Posterior vena cava (tissue), 2 donors: ENCODE measurements at places on chromosomes 11 and 22. TPM values are rescaled to one million over a fixed set of nuclear protein-coding genes. Genes with fewer than 3 reads are reported as not detected.

DNA sequence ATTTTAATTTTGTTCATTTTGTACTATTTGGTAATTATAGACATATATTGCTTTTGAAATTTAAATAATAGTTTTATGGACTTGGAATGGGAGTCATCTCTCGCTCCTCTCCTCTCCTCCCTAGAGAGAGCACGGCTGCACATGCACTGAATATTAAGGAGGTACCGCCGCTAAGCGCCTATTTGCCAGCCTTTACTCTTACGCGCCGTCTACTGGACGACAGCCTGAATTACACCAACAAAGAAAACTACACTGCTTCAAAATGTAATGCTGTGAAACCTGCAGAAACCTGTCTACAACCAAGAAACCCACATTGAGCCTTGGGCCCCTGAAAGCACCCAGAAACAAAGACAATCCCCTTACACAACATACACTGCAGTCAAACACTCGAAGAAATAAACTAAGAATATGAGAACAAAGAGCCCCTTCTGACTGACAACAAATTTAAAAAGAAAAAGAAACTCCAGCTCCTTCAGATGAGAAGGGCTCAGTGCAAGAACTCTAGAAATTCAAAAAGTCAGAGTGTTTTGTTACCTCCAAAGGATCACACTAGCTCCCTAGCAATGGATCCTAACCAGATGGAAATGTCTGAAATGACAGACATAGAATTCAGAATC lies 737.2 kb downstream of the LRRC4C start:
- no peak for DNase-seq

GRCh38 chr11:35302398-35302797 lies 117.0 kb downstream of the SLC1A2 start:
- DNase-seq: no peak

GRCh38 chr11:19723572-19724342 lies 11.1 kb downstream of the NAV2 start:
- DNase-seq: no peak

DNA sequence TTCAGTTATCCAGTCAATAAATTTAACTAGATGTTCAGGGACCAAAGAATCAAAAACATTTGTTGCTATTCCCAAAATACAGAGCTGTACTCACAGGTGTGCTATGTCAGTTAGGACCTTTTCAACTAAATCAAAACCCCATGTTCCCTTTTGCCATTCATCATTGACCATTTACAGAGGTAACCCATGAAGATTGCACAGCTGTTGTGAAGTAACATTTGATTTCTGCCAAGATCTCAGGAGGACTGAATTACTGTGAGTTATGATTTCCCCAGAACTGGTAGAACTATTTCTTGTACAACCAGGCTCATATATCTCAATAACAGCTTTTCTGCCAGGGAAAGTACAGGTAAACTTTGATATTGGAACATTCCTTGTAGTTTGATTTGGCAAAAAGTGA lies 131.1 kb upstream of the FIBIN start:
- DNase-seq: no peak

- no peak for DNase-seq
Measured at GRCh38 chr22:49481659-49482399, 345.8 kb downstream of the BRD1 start.

DNA sequence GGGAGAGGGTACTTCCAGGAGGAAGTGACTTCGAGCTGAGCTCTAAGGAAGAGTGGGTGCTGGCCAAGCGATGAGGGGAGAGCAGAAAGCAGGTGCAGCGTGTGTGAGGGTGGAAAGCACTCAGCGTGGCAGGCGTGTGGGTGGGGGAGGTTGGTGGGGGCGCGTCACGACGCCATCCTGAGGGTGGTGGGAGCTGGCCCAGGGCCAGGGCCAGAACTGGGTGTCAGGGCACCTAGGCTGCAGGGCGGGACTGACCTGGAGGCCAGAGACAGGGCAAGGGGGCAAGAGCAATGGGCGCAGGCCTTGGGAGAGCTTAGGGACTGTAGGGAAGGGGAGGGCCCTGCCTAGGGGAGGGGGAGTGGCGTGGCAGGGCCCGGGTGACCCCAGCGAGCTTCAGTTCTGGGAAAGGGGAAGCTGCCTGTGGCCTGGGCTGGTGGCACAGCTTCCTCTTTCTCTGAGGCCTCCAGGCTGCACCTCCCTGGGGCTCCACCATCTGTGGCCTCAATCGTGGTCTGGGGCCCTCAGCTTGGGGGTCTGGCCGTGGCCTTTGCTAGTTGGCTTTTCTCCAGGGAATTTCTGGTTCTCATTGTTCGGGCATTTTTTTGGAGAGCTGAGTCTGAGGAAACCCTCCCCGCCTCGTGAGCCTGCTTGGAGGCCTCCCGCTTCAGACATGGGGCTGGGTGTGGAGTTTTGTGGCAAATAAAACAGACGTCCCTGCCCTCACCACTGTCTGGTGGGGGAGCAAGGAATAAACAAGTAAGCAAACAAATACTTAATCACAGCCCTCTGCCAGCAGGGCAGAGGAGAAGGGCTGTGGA lies 8.9 kb downstream of the RELT start:
- peak; percentile 93 for DNase-seq

DNA sequence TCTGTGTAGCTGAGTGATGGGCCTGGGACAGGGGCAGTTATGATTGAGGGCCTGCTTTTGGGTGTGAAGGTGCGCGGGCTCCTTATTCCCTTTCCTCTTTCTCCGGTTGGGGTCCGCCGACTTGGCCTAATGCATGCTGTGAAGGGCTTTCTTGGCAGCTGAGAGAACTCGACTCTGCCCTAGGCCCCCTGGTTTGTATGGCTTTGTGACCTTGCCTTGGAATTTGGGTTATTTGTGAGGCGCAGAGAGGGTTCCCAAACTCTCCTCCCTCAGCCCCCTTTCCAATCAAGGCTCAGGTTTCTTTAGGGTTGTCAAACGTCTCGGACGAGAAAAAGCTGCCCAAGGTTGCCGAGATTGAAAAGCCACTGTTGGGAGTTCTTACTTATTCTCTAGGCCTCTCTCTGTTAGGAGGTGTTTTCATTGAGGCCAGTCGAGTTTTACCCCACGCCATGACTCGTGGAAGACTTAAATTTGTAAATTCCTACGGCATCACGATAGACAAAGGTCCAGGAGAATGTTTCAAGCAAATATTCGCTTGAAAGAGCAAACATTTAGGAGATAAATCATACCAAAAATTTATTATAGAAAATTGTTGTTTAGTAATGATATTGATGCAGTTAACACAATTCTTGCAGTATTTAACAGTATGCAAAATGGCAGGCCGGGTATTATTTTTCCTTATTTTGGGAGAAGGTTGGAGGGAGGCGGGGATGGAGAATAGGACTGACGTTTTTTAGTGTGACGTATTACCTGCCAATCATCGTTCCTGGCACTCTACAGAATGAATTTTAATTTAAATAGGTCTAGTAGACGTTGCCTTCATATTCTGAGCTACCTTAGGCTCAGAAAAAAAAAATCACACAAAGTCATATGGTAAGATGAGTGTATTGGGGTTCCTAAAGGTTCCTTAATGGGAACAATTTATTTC lies 689 bp downstream of the PDHX start:
- DNase-seq: no peak

GRCh38 chr22:37343348-37343747 lies 61.0 kb downstream of the CYTH4 start:
- DNase-seq: no peak

DNA sequence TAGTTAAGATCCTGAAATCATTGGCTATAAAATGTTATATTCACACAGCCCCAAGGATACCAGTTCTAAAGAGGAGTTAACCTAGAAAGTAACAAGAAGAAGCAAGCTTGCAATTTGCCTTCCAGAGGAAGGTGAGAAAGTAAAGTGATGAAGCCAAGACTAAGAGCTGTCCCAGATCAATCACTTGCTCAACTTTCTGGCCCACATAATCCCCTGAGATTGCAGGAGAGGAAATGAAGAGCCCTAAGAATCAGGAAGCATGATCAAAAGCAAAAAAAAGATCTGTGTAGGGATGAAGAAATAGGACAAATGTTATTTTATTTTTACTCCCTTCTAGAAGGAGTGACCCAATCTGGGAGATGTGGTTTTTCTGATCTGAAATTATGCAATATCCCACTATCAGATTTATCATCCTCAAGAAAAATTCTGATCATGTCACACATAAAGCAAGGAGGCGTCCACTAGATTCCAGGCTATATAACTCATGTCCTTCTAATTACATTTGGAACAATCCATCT lies 180.3 kb upstream of the GUCY1A2 start:
- no peak for DNase-seq

GRCh38 chr11:62169935-62170334 lies 20.1 kb upstream of the SCGB1D1 start:
- no peak for DNase-seq

- DNase-seq: no peak
Measured at GRCh38 chr22:45627489-45628233, 44.0 kb upstream of the ATXN10 start.

- DNase-seq: no peak
Measured at GRCh38 chr11:45097721-45098493, 48.5 kb upstream of the PRDM11 start.

GRCh38 chr11:102553835-102554282 lies 23.3 kb upstream of the MMP7 start:
- no peak for DNase-seq

- no peak for DNase-seq
Measured at GRCh38 chr22:24695561-24696511, 78.7 kb downstream of the PIWIL3 start.

- DNase-seq: no peak
Measured at GRCh38 chr22:22745225-22746060, 101.0 kb downstream of the GGTLC2 start.

DNA sequence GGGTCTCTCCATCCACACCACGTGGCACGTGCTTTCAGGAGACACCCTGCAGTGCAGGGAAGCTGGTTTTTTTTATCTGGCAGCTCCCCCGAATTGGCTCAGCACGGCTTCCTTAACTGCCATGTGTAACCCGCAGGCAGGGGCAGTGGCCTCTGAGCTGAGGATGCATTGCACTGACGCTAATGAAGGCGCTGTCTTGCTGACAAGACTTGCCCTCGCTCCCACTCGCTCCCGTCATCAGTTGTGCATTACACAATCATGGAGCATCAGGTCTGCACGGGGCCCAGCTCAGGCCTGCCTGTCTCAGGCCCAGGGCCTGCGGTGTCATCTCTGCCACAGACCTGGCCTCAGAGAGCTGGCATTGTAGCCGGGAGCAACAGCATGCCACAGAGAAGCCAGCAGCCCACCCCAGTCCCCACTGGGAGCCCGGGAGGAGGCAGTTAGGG lies 95.9 kb downstream of the ARHGAP8 start:
- peak; percentile 77 for DNase-seq

DNA sequence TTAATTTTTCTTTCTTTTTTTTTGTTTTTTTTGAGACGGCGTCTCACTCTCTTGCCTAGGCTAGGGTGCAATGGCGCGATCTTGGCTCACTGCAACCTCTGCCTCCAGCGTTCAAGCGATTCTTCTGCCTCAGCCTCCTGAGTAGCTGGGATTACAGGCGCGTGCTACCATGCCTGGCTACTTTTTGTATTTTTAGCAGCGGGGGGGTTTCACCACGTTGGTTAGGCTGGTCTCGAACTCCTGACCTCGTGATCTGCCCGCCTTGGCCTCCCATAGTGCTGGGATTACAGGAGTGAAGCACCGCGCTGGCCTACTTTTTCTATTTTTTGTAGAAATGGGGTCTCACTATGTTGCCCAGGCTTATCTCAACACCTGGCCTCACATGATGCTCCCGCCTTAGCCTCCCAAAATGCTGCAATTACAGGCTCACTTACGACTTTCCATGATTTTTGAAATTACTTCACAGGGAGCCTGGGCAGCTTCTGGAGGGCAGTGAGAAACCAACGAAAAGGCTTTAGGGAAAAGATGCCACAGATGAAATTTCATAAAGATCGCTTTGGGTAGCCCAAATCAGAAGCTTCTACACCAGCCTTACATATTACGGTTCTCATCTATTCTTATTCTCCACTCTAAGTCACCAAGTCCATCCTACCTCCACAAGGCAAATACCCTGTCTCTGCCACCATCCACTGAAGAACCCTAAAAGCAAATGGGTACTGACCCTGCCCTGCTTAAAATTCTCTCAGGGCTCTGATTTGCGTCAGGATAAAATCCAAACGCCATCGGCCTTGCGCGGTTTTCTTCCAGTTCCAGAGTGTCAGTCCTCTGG lies 866 bp upstream of the RRM1 start:
- DNase-seq: no peak

- DNase-seq: no peak
Measured at GRCh38 chr22:40583053-40583741, 53.3 kb downstream of the MRTFA start.

DNA sequence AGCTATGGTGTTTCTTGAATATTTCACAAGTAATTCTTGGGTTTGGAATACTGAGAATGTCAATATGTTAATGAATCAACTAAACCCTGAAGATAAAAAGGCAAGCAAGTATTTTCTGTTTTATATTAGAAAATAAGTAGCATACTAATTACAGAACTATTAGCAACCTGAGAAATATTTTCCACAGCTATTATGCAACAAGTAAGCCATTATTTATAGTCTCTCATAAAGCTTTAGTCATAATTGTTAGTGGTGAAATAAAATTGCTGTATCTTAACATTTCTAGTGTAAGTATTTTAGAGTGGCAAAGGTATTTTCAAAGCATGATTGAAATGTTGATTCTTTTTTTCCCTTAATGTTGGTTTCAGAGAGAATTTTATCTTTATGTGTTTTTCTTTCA lies 53.3 kb downstream of the FAR1 start:
- no peak for DNase-seq

DNA sequence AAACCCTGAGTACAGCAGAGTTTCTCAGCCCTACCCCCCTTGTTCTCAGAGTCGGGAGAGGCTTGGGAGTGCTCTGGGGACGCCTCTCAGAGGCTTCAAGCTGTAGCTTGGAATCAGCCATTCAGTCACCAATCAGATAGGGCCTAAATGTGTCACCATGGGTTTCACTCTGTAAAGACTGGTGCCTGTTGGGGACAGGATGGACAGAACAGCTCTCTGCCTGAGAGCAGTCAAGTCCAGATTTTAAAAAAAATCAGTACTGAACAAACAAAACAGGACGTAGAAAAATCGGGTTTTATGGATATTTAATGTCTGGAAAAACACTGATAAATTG lies 1.3 kb downstream of the FADD start:
- DNase-seq: no peak

- DNase-seq: no peak
Measured at GRCh38 chr11:110373051-110373702, 56.6 kb upstream of the FDX1 start.

- no peak for DNase-seq
Measured at GRCh38 chr11:43504316-43504950, 145.7 kb downstream of the TTC17 start.

- no peak for DNase-seq
Measured at GRCh38 chr22:31646186-31647019, 15.6 kb downstream of the PISD start.

Gene HIPK3
- 216 TPM for total RNA-seq

Gene DNAJC24
- 17.6 TPM for total RNA-seq

Gene ADM2
- total RNA-seq: 0.56 TPM

Gene SUSD2
- total RNA-seq: 29.5 TPM

Gene WNT7B
- total RNA-seq: not detected

Gene DRD2
- 0.51 TPM for total RNA-seq

Gene KRTAP5-11
- total RNA-seq: not detected

Gene STX3
- total RNA-seq: 19.6 TPM

Gene LARGE2
- total RNA-seq: not detected

Gene PDE2A
- 38.8 TPM for total RNA-seq
